ENCODE measurements at places on chromosomes 16 and 17.

DNA sequence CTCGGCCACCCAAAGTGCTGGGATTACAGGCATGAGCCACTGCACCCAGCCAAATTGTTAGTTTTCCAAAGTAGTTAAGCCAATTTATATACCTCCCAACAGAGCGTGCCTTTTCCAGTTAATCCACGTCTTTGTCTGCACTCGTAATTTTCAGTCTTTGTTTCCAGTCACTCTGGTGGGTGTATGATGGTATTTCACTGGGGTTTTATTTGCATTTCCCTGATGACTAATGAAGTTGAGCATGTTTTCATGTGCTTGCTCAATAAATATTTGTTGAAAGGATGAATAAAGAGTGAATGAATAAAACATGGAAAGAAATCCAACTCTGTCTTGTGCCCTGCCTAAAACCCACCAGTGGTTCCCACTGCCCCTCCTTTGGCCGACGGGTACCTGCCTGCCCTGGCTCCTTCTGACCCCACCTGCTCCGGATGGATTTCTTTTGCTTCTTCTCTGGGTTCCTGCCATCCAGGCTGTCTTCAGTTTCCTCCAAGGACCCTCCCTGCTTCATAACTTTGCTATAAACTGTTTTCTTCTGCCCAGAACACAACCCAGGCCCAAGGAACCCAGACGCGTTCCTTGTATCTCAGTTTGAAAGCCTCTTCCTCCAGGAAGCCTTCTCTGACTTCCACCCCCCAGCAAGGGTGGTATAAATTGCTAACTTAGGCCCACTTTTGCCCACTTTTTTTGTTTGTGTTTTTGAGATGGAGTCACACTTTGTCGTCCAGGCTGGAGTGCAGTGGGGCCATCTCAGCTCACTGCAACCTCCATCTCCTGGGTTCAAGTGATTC is 3.0 kb upstream of the ABCC1 start:
- DNase-seq = no peak

DNA sequence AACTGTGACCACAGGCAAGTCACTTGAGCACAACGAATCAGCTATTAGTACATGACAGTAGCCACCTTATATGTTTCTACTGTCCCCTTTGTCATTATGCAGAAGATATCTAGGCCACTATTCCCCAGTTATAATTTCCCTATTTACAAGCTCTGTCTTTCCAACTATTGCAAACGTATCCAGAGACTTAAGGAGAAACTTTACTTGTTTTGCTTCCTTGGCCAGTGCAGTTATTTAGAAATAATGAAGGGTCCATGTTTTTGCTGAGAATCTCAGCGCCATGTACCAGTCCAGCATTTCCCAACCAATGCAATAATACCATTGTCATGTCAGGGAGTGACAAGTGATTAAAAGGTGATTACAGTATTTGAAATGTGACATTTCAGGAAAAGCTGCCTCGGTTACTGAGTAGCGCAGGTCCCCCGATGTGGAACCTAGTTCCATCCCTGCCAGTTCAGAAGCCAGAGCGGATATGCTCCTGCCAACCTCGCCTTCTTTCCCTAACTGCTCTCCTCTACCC is 743 bp downstream of the ZNF624 start:
- DNase-seq = no peak

DNA sequence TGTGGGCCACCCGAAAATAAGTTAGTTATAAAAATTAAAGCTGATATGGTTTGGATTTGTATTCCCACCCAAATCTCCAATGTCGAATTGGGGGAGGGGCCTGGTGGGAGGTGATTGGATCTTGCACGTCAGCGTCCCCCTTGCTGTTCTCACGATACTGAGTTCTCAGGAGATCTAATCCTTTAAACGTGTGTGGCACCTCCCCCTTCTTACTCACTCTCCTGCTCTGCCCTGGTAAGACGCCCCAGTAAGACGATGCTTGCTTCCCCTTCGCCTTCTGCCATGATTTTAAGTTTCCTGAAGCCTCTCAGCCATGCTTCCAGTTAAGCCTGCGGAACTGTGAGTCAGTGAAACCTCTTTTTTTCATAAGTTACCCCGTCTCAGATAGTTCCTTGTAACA is 35.4 kb downstream of the SYCE1L start:
- DNase-seq = no peak

- DNase-seq = no peak
Observed at GRCh38 chr17:633641-634101, 81.0 kb downstream of the VPS53 start.

DNA sequence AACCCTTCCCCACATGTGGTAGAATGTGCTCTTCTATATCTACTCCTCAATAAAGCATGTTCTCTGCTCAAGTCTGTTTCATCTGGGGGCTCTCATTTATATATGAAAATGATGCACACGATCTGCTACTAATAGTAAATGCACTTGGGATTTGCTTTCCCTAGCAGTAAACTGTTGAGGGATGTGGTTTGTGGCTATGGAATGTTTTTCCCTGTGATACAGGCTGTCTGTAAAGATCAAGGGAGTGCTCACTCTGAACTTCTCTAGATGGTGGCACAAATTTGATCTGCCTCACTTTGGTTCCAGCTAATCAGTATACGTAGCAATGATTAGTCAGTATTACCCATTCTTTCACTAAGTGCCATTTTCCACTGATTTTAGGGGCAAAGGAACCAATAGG is 18.8 kb downstream of the TAC4 start:
- DNase-seq = no peak

DNA sequence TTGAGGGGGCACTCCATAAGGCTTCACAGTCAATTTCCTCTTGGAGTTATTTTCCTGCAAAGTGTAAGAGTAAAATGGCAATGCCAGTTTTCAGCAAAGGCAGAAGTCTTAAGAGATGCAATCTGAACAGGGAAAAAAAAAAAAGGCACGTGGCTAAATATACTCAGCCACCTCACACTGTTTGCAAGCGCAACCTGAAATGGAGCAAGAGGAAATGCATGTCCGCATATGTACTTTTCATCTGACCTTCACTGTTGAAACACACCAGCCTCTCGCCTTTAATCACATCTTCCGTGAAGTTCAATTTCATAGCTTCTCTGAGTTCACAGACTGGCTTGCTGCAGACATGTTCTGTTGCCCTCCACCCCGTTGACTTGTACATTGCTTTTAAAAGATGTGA is 101.4 kb downstream of the KATNIP start:
- no peak for DNase-seq

GRCh38 chr17:61294286-61294685 is 105.4 kb upstream of the TBX2 start:
- DNase-seq = no peak

DNA sequence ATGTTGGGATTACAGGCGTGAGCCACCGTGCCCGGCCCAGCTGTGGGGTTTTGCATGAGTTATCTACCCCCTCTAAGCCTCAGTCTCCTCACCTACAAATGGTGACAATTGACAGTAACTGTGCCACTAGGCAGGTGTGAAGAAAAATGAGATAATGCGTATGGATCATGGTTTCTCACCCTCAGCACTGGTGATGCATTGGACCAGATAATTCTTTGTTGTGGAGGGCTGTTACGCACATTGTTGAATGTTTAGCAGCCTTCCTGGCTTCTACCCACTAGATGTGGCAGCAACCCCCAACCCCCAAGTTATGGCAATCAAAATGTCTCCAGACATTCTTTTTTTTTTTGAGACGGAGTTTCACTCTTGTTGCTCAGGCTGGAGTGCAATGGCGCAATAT is 9.0 kb upstream of the HAPSTR1 start:
- no peak for DNase-seq

DNA sequence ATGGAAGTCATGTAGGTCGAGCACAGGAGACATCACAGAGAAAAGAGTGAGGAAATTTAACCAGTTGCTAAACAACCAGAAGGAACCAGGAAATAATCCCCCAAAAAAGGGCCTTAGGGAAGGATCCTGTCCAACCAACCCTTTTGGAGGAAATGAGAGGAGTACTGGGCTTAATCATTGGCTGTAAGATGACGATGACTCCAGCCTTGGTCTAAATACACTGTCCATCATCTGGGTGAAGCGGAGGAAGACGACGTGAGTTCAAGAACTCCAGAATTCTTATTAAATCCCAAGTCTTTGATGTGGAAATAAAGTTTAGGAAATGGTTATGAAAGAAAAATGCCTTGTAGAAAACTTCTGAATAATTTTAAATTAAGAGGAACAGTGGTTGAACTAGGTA is 11.5 kb upstream of the ALOX15 start:
- no peak for DNase-seq

All from stimulated activated CD4-positive, alpha-beta T cell treated with anti-CD3 and anti-CD28 coated beads, Interleukin-2, amount 100 ng/mL, for 4 hours (primary cell).